B cell (primary cell): ENCODE measurements at places on chromosomes 16 and 17. TPM values are rescaled to one million over a fixed set of nuclear protein-coding genes. Genes with fewer than 3 reads are reported as not detected.

DNA sequence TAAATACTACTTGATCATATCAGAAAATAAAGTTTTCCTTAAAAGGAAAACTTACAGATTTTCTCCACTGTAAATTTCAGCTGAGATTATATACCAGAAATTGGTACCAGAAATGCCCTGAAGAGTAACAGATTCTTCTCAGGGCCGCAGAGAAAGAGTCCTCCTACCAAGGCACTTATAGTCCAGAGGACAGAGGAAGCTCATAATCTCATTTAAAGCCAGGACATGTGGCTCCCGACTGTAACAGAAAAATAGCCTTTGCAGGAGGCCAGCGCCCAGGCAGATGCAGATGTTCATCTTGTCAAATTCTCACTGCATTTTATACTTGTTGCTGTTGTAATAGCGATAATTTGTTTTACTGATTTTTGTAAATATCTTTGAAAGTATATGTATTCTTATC, 43.7 kb downstream of the TNRC6C start:
- DNase-seq = no peak

The ODAD4 gene
- polyA plus RNA-seq = not detected in 2 replicates

DNA sequence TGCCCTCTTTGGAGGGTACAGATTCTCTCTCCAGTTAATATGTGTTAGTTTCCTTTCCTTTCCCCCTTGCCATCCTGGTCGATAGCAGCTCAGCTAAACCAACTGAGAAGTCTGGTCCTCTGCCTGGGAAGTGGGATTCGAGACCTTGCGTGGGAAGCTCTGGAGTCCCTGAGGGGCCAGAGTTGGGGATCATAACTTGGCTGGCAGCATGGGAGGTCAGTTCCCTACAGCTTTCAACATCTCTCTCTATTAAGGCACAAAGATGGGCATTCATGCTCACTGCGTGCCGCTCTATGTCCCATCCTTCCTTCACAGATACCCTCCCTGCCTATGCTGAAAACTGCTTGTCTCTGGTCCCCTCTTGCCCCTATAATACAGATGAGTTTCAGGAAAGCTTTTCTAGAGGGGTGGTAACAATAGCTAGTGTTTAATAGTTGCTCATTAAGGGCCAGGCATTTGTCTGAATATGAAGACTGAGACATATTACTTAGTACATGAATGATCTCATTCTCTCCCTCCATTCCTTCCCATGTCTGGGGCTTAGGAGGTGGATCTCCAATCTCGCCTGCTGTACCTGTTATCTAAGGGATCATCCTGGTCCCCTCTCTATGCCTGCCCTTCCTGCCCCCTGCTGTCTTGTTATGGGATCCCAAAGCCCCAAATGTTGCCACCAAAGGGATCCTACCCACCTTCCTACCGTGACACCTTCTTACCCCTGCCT, 10.8 kb downstream of the THRA start:
- no peak for DNase-seq

GRCh38 chr16:7338826-7339225, 6.2 kb downstream of the RBFOX1 start:
- DNase-seq = no peak

- DNase-seq = peak; percentile 55
Observed at GRCh38 chr17:80738987-80739730, 194.5 kb downstream of the RPTOR start.

DNA sequence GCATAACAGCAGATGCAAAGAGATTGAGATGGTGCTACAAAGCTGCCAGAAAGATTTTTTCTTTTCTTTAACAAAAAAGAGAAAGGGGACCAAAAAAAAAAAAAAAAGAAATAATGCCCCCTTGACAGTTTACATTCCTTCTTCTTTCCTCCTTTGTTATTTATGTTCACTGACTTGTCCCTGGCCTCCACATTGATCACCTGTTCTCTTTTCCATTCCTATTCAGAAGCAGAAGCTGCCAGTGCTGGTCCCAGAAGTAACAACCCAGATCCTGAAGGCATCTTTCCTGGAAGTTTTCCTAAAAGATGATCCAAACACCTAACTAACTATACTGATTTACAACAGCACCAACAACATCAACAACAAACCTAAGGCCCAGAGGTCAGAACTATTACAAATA, 728.1 kb downstream of the KCNJ2 start:
- DNase-seq = no peak

The KIF2B gene
- polyA plus RNA-seq = not detected in 2 replicates

GRCh38 chr17:67068999-67069398, 24.6 kb downstream of the CACNG1 start:
- no peak for DNase-seq
